ENCODE measurements at places on chromosomes 6 and 20.

DNA sequence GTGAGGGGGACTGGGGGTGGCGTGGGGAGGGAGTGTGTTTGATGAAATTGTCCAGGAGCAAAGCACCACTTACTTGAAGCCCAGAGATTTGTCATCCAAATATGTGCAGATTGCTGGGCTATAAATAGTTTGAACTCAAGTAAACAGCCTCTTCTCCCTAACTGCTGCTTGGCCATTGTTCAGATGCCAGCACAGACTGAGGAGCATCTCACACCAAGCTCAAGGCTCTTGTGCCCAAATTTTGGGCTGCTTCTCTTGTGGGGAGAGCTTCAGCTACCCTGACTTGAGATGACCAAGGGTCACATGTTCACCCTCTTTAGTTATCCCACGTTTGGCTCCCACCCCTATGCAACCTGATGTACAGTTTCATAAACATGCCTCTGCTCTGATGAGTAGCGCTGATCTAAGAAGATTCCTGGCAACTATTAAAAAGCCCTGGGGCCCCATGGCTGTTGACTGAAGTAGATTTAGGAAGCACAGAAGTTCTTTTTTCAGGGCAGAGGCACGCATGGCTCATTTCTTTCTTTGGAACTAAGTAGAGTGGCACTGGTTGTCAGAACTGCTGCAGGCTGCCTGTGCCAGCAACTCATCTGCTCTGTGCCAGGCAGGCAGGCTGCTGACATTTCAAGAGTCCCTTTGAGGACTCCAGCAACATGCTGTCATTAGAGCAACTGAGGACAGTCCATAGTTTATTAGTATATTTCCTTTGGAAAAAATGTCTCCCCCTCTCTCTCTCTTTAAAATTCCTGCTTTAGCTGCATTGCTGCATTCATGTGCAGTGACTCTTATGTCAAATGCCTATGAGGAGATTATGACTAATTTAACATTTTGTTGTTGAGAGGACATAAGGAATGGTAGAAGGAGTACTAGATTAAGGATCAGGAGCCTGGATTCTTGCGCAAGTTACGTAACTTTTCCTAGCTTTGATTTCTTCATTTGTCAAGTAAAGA, 9.6 kb upstream of the PKIG start:
- DNase-seq, result no peak

DNA sequence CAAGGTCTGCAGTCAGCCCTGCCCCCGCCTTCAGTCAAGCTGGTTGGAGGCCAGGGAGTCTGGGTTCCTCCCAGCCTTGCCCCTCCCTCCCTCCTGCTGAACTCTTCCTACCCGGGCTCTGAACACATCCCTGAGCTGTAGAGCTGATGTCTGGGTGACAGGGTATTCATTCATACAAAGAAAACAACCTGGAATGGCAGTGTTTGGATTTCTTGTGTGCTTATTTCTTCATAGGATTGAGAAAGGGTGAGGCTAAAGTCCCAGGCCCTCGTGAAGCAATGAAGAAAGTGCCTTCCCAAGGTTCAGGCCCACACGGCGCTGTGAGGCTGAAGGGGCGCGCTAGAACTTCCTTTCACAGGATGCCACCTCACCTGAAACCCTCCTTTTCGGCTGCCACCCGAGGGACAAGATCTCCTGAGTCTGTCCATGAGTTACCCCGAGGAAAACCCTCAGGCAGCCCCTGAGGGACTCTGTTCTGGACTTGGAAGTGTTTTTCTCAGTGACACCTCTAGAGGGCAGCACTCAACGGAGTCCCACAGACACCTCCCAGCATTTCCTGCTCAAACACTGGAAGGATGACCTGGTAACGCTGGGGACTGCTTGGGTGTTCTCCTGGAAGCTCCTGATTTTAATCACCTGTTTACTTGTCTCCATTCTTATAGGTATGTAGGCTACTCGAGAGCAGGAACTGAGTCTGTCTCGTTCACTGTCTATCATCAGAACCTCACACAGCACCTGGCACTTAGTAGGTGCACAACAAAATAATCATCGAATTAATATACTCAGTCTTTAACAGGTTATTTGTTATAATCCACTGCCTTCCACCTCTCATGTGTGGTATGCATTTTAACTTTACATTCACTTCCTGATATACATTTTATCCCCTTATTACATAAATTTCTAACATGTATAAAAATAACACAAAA, 11.8 kb upstream of the GSTA1 start:
- DNase-seq, result peak; percentile 40

DNA sequence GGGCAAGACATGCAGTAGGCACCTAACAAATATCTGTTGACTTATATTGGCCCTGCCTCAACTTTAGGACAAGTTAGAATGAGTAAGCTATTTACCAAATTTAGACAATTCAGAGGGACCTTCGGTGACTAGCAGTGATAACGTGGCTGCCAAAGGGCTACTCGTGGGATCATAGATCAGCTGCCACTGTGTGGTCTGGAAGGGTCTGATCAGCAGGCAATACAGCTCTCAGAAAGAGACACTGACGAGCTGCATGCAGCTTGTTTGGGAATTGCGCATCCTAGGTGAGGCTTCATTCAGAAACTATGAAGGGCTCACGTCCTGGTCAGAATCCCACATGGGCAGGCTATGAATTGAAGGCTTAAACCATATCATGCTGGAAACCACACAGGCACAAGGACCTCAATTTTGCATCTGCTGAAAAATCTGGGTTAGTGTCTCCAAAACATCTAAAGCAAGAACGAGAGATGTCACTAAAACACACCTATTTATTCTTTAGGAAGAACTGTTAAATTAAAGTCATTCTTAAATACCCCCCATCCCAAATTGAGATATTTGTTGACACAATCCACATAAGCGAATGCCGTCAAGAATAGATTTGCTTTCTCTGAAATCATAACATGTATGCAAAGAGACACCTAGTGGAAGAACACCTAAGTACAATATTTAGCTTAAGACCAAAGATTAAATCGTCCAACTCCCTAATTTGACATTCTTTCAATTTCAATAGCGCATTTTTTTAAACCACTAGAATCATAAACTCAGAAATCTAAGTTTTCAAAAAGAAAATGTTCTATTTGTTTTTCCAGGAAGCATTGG, 79.6 kb downstream of the IPCEF1 start:
- no peak for DNase-seq

GRCh38 chr20:25259358-25259757, 11.5 kb downstream of the PYGB start:
- no peak for DNase-seq

DNA sequence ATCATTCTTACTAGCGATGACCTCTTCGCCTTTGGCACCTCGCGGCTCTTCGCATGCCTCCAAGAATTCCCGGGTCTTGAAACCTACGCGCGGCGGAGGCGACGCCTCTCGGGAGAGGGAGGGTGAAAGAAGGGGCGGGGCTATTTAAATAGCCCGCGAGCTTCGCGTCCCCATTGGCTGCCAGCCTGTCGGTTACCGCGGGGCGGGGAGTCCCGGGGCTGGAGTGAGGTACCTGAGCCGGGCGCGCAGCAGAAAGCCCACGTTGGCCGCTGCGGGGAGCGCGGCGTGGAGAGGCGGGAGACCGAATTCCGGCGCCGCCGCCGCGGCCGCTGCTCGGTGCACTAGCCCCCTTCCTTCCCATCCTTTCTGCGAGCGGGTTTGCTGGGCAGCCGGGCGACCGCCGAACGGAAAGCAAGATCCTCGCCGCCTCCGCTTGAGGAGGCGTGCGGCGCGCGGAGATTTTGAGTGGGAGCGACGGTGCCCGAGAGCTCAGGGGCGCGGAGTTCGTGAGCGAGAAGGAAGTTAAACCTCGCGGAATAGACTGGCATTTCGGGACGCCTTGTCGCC, at the start of gene BMP6:
Gene BMP6 (plus strand): TSS at position 251 of the 567 bp plus-strand sequence. CDS start 857 bp downstream, outside the sequence.
- peak; percentile 82 for DNase-seq

DNA sequence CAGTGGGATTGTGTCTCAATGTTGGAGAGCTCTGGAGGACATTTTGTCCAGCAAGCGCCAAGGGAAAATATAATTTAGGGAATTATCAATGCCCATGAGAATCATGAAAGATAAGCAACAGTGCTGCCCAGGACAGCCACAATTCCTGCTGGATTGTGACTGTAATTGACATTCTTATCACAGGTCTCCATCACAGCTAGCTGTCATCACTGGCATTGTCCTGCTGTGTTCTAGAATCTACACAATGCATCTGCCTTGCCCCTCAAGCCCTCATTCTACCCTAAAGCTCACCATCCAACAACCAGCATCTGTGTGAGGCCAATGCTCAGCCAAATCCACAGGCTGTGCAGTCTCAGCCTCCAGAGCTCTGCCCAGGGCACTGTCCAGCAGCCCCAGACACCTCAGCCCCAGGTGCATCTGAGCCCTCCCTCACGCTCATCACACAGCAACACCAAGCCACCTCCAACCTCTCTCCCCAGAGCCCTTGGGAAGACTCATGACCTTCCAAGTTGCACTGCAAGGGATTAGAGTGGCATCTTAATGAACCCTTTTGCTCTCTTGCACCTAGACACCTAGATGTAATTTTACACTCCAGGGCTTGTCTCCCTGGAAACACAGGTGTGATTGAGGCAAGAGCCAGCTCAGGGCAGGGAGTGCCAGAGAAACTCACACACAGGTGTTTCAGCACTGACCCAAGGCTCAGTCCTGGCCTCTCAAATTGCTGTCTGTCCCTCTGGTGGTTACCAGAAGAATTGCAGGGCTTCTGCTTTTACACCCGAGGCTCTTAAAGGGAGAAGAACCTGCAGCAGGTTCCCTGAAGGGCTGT, 85.2 kb upstream of the PHACTR3 start:
- peak; percentile 70 for DNase-seq

- DNase-seq, result no peak
Measured at GRCh38 chr6:43297644-43298564, at the start of gene SLC22A7. TSS of gene SLC22A7 (plus strand) at chr6:43298260. CDS start at chr6:43298359, 99 bp downstream.

Measured in GM19239 (cell line).